Right ventricle myocardium superior (tissue), 1 donor: ENCODE measurements at places on chromosomes 11 and 22. TPM values are rescaled to one million over a fixed set of nuclear protein-coding genes. Genes with fewer than 3 reads are reported as not detected.

DNA sequence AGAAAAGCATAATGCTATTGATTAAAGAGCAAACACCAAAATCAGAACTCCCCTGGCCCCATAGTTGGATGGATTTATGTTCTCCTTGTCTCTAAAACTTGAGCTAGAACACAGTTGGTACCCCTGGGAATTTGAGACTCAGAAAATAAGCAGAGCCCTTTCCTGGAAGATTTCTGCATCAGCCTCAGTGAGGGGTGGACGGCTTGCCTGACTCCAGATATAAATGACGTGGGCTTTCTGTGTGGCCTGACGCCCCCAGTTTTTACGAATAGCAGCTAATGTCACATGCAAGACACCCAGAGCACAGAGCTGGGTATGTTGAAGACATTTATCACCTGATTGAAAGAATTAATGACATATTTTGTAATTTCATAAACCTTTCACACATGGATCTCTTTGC, 130.8 kb downstream of the TRIM29 start:
- no peak for DNase-seq

GRCh38 chr11:89437317-89437716, 53.9 kb downstream of the NOX4 start:
- DNase-seq, result no peak

GRCh38 chr11:132943357-132943705, 589.0 kb downstream of the OPCML start:
- DNase-seq, result no peak

DNA sequence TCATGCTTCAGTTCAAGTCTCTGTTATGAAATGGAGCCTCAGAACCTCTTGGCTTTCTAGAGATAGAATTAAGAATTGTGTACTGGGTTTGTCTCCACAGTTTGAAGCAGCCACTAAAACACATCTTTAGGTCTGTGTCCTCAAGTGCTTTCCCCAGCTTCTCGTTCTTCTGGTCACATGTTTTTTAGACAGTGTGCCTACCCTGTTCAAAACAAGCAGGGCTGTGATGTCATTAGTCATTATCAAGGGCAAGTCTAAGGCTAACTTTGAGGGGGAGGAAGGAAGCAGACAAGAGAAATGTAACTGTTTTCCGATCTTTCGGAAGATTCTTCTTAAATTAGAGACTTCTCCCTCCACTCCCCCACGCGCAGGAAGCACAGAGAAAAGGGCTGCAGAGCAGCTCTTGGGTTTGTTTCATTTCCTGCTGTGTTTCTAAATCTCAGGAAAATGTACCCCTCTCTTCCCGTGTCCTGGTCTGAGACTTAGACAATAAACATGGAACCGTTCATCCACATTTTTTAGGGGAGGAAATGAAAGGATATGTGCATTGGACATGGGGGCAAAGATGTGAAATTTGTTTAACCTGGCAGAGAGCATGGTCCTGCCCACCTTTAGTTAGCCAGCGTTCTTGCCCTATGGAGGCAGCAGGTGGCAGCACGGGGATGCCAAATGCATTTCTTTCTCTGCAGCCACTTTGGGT, 3.1 kb downstream of the AKIP1 start:
- DNase-seq, result no peak

DNA sequence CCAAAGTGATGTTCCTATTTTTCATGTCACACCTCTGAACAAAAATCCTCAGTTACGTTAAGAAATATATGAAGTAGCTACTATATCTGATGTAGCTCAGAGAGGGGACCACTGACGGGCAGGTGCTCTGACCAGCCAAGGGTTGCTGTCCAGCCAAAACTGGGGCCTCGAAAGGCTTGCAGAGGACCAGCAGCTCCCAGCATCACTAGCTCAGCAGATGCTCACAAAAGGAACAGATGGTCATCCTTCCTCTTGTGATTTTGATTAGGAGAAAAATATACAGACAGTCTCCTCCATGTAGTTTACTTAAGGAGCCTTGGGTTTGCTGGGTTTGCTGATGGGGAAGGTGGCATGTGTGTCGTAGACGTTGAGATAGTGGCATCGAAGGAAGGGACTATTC, 374.6 kb upstream of the B3GAT1 start:
- DNase-seq, result no peak

DNA sequence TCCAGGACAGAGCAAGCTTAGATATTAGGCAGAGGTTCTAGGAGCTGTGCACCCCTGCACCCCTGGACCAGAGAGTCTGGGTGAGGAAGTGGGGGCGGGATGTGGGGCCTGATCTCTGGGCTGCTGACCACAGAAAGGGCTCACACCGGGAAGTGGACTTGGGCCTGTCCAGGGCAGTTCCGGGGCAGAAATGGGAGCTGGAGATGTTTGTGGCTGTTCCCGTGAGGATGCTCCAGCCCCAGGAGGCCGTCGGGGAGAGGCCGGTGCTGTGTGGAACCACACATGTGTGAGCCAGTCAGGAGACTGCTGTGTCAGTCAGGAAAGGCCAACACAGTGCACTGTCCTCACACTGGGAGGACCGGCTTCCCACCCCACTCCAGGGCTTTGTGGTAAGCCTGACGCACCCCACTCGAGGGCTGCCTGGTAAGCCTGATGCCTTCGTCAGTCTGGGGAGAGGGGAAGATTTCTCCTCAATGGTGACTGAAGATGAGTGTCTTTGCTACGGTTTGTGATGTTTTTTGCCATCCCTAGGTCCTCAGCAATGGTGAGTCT, 741.0 kb downstream of the BRD1 start:
- DNase-seq, result no peak

- DNase-seq, result peak; percentile 95
These were observed at the start of gene RTCB for GRCh38 chr22:32411829-32412592. RTCB (minus strand) TSS chr22:32412247; CDS start chr22:32412156, 91 bp downstream.

DNA sequence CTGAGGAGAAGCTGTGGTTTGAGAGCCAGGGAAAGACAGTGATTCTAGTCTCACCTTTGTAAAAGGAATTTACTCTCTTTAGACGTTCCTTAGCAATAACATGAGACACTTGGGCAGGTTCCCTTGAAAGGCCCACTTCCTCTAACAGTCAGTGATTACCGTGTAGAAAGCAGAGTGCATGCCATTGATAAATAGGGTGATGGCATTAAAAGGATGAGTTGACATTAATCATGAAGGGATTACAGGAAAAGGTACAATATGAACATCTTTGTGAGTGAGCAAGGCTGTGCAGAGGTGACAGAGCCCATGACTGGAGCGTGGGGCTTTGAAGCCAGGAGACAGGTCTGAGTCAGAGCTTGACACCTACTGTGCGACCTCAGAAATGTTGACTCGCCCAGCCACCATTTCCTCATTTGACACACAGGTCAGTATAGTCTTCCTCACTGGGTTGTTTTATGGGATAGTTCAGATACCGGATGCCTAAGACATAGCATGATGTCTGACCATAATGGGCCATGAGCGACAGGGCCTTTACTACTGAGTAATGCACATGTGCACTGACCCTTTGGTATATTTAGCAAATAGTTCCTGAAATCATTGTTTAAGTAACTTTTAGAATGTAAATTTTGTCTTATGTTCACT, 341.7 kb upstream of the MTNR1B start:
- no peak for DNase-seq

- no peak for DNase-seq
These were observed 13.5 kb downstream of the CHKA start for GRCh38 chr11:68107689-68108088.

GRCh38 chr11:122656073-122656630, 630 bp downstream of the UBASH3B start:
- peak; percentile 58 for DNase-seq

- no peak for DNase-seq
These were observed 27.0 kb downstream of the TRIM77 start for GRCh38 chr11:89737116-89737515.

- no peak for DNase-seq
These were observed 17.8 kb downstream of the FADD start for GRCh38 chr11:70220920-70221319.

DNA sequence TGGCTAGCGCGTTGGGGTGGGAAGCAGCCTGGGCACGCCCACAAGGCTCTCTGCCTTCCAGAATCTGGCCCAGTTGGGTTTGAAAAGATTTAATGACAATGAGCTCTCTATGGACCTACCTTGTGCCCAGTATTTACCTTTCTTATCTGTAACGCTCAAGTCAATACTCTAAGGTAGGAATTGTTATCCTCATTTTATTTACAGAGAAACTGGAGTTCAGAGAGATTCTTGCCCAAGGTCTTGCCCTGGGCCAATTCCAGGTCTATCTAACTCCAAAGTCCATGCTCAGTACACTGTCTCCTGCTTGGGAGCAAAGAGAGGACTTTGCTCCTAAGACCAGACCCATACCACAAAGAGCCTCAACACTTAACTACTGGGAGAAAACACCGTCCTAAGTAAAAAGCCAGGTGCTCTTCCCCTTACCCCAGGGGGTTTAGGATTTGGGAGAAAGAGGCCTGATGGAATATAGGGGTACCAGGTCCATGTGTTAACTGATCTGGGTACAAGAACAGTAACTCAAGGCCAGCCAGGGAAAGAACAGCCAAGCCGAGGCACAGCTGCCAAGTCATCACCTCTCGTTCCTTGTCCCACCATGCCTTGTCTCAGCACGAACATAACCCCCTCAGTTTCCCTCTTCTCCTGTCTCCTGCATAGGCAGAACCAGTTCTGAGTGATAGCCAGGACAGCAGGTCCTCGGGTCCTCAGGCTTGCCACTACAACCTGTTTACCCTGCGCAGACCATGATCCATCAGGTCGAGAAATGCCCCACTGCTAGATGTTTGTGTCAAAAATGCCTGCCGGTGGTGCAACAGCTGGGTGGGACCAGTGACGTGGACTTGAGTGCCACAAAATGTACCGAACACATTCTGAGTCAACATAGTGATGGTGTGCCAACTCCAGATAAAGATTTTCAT, 14.6 kb downstream of the APOA4 start:
- no peak for DNase-seq

DNA sequence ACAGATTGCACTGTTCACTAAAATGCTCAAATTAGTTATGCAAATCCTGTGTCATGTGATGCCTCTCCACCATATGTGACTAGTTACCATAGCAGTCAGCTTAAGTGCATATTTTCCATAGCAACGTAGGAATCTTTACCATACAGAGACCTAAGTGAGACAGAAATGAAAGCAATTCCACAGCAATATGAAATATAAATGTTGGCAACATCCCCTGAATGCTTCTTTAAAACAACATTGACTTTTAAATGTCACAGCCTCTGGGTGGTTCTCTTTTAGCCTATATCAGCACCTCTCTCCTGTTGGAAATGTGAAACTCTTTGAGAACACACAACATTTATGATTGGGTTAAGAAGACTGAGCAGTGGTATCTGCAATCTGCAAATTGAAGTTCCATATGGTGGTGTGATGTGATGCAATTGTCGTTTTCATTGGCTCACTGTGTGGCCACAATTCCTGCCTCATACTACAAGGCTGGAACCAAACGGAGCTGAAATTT, 814.6 kb downstream of the DLG2 start:
- DNase-seq, result no peak

- peak; percentile 86 for DNase-seq
These were observed 154.9 kb upstream of the NAV2 start for GRCh38 chr11:19557720-19558140.

GRCh38 chr11:60377401-60378136, 763 bp upstream of the MS4A7 start:
- peak; percentile 61 for DNase-seq

IL17REL gene
- total RNA-seq, result not detected

BATF2 gene
- total RNA-seq, result 2.0 TPM

MS4A14 gene
- 0.97 TPM for total RNA-seq

OR2AG1 gene
- total RNA-seq, result not detected

DRICH1 gene
- total RNA-seq, result 0.16 TPM
